H1 (cell line): ENCODE measurements at places on chromosomes 6 and 20.

DNA sequence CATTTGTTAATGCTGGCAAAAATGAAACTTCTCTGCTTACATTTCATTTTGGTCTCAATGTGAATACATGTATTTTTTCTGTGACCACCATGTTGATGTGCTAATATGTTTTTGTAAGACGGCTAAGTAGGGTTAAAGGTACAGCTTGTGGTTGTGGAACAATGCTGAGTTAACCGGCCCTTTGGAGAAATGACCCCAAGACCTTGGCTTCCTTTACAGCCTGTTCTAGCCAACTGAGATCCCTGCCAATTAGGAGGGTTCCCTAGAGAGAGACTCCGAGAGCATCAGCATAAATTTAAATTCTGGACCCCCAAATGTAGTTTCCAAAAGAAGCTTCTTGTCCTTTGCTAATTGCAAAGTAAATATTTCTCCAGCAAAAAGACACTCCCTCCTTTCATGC, 44.4 kb downstream of the RSPO3 start:
- H3K27me3 ChIP-seq = no peaks in the 10 kb centered on the region
- H3K27ac ChIP-seq = no peak overlapping the region
- DNase-seq = no peak
- H3K4me1 ChIP-seq = peaks cover 7% of the 10 kb centered on the region
- no peaks in the 10 kb centered on the region for H3K36me3 ChIP-seq
- H3K4me3 ChIP-seq = no peak overlapping the region

DNA sequence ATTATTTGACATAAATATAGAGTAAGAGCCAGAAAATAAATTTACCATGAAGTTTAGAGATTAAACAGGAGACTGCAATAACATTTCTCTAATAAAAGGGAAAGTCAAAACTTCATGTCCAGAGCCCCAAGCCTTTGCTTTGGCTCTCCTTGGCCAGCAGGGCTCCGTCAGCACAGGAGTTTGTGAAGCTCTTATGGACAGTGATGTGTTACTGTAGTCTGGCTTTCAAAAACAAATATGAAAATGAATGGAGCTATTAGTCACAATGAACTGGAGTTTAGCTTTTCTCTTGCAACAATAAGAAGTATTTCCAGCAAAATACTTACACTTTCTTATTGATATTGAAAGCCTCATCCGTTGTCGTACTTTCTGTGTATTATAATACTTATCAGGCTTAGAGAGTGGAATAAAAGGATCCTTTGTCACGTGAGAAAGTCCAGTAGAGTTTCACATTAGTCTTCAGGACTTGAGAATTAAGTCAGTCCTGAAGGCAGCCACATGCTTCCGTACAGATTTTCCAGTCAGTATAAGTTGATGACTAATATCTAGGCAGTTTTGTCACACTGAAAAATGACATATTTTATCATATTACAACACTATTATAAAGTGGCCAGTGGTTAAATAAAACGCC, 117.0 kb upstream of the PRL start:
- no peaks in the 10 kb centered on the region for H3K4me1 ChIP-seq
- no peaks in the 10 kb centered on the region for H3K27me3 ChIP-seq
- H3K4me3 ChIP-seq = no peak overlapping the region

GRCh38 chr20:61461461-61461860, 209.4 kb downstream of the CDH4 start:
- no peak overlapping the region for H3K27ac ChIP-seq
- H3K27me3 ChIP-seq = no peaks in the 10 kb centered on the region
- no peaks in the 10 kb centered on the region for H3K36me3 ChIP-seq
- no peak for DNase-seq

DNA sequence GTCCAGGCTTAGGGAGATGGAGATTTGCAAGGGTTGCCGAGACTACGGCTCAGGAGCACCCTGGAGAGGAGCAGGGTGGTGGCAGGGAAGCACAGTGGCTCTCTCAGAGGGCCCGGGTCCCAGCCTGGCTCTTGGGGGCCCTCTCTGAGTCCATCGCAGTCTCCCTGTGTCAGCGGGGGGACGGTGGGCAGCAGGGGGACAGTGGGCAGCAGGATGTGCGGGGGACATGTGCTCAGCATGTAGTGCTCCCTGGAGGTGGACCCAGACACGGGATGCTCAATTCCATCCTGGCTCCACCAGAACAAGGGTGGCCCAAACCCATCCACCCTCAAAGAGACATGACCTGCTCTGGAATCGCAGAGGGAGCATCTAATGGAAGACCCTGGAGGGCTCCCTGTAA, 43.0 kb upstream of the ZBP1 start:
- DNase-seq = no peak
- peaks cover 1% of the 10 kb centered on the region for H3K4me1 ChIP-seq
- no peak overlapping the region for H3K4me3 ChIP-seq

GRCh38 chr20:24783631-24784492, 165.2 kb upstream of the CST7 start:
- H3K4me1 ChIP-seq = no peaks in the 10 kb centered on the region
- peak; percentile 57 for DNase-seq
- H3K4me3 ChIP-seq = no peak overlapping the region
- H3K36me3 ChIP-seq = no peaks in the 10 kb centered on the region
- H3K27me3 ChIP-seq = no peaks in the 10 kb centered on the region

- H3K4me1 ChIP-seq = no peaks in the 10 kb centered on the region
- H3K27me3 ChIP-seq = no peaks in the 10 kb centered on the region
These were observed 664.8 kb upstream of the MMS22L start for GRCh38 chr6:97947841-97948240.

GRCh38 chr6:5175635-5176034, 85.1 kb downstream of the LYRM4 start:
- peaks cover 4% of the 10 kb centered on the region for H3K4me1 ChIP-seq
- DNase-seq = no peak
- H3K4me3 ChIP-seq = no peak overlapping the region
- no peaks in the 10 kb centered on the region for H3K36me3 ChIP-seq
- H3K27ac ChIP-seq = no peak overlapping the region

- DNase-seq = no peak
- H3K4me1 ChIP-seq = peaks cover 2% of the 10 kb centered on the region
- H3K27me3 ChIP-seq = no peaks in the 10 kb centered on the region
- peaks cover 9% of the 10 kb centered on the region; the same call in 1 of the 2 replicates for H3K36me3 ChIP-seq
- H3K4me3 ChIP-seq = no peak overlapping the region
These were observed 37.6 kb downstream of the RRBP1 start for GRCh38 chr20:17644451-17644850.

- H3K27me3 ChIP-seq = no peaks in the 10 kb centered on the region
- no peak overlapping the region for H3K27ac ChIP-seq
- no peaks in the 10 kb centered on the region for H3K36me3 ChIP-seq
- no peak for DNase-seq
These were observed 119.9 kb upstream of the ARID1B start for GRCh38 chr6:156657296-156657695.

DNA sequence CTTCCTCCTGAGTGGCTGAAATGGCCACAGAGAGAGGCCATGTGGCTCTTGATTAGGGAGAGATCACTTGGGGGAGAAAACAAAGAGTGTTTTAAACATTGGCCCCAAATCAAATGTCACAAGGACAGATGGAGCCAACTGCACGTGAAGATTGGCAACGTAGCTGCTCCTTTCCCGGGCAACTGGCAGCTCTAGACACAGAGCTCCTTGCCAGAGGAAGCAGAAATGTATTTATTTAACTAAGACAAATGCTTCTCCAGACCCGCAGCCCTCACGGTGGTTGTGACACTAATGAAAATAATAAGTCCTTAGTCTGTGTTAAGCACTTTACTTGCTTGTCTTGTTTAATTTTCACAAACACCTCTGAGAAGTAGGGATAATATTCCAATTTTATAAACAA, 49.6 kb upstream of the DSN1 start:
- DNase-seq = no peak
- no peak overlapping the region for H3K27ac ChIP-seq
- peaks cover 6% of the 10 kb centered on the region; the same call in 1 of the 2 replicates for H3K4me1 ChIP-seq
- H3K27me3 ChIP-seq = no peaks in the 10 kb centered on the region
- no peak overlapping the region for H3K4me3 ChIP-seq

GRCh38 chr6:151683381-151683780, 124.1 kb upstream of the ESR1 start:
- no peaks in the 10 kb centered on the region for H3K36me3 ChIP-seq
- H3K27ac ChIP-seq = no peak overlapping the region
- H3K4me1 ChIP-seq = no peaks in the 10 kb centered on the region
- no peak overlapping the region for H3K4me3 ChIP-seq
- no peaks in the 10 kb centered on the region for H3K27me3 ChIP-seq
- no peak for DNase-seq
